ENCODE measurements at places on chromosomes 7 and 10. TPM values are rescaled to one million over a fixed set of nuclear protein-coding genes. Genes with fewer than 3 reads are reported as not detected.

Gene POLR2J2
- total RNA-seq, result 2.8 TPM

Gene COG5
- total RNA-seq, result 28.1 TPM

Gene MSS51
- total RNA-seq, result 0.60 TPM

Gene HOXA11
- 1.2 TPM for total RNA-seq

Gene PDZD7
- total RNA-seq, result 2.2 TPM

Gene SPACDR
- 0.60 TPM for total RNA-seq

GRCh38 chr10:68442971-68443370 lies 28.8 kb downstream of the DNA2 start:
- no peak for DNase-seq

DNA sequence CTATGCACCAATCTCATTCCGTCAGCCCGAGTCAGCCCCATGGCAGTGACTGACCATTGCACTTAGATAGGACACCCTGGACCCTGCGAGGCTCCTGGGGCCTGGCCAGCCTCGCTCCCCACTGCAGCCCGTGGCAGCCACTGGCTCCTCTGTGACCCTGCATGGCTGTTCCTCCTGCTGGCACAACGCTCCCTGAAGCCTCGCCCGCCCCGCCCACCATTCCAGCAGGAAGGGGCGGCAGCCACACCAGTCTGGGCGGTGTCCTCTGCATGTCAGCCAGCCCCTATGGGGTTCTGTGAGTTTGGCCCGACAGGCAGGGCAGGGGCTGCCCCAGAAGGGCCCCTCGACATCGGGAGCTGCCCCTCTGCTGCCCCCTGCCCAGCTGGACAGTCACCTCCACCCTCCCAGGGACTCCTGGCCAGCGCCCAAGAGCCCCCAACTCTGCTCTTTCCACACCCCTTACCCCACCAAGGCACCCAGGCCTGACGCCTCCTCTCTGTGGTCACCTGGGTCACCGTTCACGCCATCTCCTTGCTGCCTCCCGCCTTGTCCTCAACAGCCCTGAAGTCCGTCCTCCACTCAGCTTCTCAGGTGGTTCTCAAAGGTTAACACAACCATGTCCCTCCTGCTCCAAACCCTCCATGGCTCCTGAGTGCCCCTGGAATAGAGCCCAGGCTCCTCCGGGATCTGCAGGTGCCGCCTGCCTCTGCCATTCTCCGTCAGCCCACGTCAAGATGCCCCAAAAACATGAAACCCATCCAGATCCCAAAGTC lies 103.5 kb downstream of the MICALL2 start:
- no peak for DNase-seq

- DNase-seq, result no peak
Measured at GRCh38 chr7:19403691-19404090, 258.5 kb upstream of the FERD3L start.

DNA sequence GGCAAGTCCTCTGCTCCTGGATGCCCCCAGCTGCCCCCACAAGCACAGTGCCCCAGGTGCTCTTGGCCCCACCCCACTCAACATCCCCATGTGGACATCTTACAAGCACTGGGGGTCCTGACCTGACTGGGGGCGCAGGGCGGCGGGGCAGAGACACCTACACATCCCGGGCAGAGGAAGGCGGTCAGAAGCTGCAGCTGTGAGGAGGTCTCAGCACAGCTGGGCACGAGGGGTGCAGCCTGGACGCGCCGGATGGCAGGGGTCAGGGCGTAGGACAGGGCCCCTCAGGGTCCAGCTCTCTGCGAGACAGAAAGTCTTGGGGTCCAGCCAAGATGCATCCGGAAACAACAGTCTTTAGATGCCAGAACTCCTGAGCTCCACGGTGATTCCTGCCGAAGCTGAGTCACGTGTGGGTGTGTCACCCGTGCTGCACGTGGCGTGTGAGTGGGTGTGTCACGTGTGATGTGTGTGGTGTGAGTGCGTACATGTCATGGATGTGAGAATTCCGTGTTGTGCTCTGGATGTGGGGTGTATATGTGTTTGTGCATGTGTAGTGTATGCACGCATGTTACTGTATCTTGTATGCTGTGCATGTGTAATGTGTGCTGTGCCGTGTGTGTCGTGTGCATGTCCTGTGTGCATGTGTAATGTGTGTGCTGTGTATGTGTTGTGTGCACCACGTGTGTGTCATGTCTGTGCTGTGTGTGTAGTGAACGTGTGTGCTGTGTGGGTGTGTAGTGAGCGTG lies 5.1 kb downstream of the VENTX start:
- DNase-seq, result peak; percentile 38

- DNase-seq, result no peak
Measured at GRCh38 chr7:149724661-149725425, 48.5 kb downstream of the ZNF467 start.

GRCh38 chr7:28685644-28686417 lies 272.3 kb downstream of the TRIL start:
- peak; percentile 99 for DNase-seq

GRCh38 chr7:2971914-2972834 lies 71.5 kb downstream of the CARD11 start:
- DNase-seq, result no peak

GRCh38 chr7:107394276-107394675 lies 75.6 kb upstream of the GPR22 start:
- DNase-seq, result no peak

- no peak for DNase-seq
Measured at GRCh38 chr10:33265621-33266020, 68.8 kb downstream of the NRP1 start.

All from A172 (cell line).